T-helper 1 cell (primary cell): ENCODE measurements at places on chromosomes 3 and 15.

DNA sequence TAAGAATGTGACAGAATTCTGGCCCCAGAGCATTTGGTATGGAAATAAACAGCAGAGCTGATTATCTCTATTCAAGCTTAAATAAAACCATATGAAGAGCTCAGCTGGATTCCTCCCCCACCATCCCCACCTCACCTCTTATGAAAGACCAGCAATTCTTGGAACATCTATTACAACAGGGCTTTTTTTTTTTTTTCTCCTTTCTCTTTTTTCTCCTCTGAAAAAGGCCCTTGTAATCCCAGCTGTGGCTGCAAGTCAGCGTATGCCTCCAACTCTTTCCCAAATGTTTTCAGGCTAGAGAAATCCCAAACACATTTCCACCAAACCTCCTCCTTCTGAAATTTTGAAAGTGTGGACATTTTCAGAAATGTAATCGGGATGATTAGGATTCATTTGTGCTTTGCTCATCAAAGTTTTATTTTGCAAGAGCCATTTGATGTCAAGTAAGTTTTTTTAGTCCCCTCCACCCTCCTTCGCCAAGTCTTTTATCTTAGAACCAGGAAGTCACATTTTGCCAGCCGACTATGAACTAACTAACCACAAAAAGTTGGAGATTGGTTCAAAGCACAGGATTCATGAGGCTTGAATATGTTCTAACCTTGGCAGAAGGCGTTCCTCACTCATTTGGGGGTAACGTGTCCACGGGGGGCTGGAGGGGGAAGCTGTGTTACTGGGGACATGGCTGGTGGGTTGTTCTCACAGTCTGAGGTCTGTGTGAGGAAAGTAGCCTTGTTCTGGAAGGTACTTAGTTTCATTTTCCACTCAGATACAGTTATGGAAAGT, 142.0 kb upstream of the PDZRN3 start:
- no peak for DNase-seq

DNA sequence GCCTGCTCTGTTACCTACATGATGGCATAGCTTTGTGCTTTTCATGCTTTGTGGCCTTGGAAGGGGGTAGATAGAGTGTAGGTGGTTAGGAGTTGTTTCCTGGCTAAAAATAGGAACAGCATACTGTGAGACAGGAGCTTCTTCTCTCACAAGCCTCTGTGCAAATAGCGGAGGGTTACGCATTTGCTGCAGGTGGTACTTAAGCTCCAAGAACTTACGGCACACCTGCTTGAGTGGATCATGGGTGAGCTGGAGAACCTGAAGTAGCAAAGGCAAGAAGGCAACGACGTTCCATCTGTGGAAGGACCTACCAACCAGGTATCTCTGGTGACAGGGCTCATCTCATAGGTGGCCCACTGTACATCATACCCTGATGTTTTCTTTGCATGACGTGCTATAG, 66.0 kb downstream of the ST6GAL1 start:
- no peak for DNase-seq

DNA sequence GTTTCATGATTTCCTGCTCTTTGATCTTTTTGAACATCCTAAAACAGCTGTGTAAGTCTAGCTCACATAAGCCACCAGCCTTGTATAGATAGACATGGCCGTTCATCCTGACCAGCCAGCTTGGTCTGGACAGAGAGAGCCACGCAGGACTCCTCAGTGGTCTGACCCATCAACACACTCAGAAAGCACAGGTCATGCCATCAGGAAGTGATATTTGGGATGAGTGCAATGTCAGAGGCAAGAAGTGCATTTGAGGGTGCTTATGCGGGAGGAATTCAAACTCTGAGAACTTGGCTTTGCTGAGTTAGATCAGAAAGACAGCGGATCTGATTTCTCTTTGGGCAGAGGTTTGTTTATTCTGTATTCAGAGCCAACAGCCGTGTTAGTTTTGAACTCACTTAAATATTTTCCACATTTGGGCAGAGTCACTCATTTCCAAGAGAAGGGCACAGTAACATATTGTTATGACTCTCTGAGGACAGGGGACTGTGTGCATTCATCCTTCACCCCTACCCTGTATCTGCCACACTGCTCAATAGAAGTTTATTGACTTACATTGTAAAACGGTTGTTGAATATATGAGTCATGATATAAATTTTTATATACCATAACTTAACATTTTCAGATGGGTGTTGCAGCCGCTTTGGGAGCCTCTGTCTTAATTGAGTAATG, 225.3 kb upstream of the LYSMD4 start:
- no peak for DNase-seq

DNA sequence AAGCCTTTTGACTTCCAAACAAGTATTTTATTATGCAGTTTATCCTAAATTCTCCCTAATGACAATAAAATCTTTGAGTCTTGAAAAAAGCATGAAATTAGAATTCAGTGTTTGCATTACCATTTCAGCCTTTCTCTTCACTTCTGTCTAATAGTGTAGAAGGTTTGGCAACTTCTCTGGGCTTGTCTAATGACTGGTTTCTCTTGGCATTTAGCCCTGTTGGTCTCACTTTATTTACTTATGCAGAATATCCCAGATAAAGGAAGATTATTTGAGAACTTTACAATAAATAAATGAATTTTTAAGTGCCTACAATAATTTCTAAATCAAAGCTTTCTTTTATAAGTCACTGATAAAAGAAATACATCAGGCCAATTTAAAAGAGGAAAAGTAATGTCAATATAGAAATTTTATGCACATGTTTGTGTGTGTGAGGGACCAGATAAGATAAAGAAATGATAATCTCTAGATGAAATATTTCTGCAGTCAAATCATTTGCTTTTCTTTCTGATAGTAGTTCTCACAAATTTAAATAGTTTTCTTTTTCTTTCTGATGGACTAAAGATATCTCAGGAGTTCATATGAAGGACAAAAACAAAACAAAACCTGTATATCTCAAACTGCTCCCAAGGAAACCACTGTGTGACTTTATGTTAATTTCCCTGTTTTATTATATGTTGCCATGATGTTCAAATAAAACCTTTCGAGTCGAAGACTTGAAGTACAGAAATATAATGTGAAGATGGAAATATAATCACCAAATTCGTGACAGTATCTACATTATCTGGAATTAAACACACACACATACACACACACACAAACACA, 533.1 kb upstream of the CBLB start:
- DNase-seq, result no peak

DNA sequence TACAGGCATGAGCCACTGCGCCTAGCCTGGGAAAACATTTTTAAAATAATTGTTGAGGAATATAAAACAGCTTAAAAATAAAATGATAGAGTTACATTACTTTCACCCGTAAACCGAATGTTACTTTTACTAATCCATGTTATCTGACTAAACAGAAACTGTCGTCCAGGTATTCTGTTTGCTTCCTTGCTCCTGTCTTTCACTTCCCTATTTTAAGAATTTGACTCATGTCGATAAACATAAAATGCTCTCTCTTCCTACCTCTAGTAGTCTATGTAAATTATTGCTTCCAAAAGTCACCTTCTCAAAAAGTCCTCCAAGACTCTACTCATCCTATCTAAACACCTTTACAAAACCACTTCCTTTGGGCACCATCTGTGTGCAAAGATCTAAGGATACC, 216.4 kb downstream of the RBMS3 start:
- DNase-seq, result no peak

GRCh38 chr3:58521917-58522631, 14.9 kb downstream of the ACOX2 start:
- DNase-seq, result no peak

DNA sequence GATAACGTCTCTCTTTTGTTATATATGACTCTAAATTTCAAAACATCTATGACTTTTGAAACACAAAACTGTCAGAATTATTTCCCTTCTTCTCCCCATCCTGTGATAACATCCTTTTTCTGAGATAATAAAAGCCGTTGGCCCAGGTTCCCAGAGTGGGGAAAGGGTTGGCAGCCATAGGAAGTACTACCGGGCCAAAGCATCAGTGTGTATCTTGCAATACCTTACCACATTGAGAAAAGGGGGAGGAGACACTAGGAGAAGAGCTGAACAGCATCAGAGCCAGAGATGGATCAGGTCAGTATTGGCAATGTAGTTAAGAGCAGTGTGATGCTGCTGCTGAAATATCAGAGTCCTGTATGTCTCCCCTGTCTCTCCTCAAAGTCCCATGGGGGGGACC, 210.0 kb upstream of the PROK2 start:
- DNase-seq, result no peak

GRCh38 chr3:150407808-150408220, 284 bp upstream of the TSC22D2 start:
- DNase-seq, result no peak

DNA sequence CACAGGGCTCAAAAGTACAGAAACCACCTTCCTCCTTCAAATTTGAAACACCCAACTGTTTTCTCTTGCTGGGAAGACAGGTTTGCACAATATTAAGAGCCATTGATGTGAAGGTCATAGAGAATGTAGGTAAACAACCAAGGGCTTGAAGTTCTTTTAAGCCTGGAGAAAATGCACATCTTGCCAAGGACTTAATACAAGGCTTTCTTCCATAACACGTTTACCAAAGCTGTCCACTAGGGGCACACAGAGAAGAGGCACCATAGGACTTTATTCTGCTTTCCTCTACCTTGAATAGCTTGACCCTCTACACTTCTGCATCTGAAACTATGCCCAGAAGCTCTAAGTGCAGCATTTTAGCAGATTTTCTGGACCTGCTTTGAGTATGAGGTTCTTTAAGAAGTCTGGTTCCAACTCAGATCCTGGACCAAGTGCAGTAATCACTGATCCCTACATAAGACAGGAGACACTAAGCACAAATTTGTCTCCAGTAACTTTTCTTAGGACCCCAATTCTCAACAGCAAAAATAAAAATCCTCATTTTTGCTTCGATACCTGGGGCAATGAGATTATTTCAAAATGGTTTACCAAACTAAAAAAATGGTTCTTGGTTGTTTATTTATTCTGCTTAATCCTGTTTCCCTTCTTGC, 138.0 kb downstream of the FBN1 start:
- DNase-seq, result no peak

GRCh38 chr3:139732729-139733128, 55.0 kb upstream of the NMNAT3 start:
- no peak for DNase-seq

- DNase-seq, result no peak
Observed at GRCh38 chr3:45597581-45597980, 3.0 kb downstream of the LIMD1 start.

GRCh38 chr3:198071602-198072287, 111.7 kb downstream of the LMLN start:
- no peak for DNase-seq

DNA sequence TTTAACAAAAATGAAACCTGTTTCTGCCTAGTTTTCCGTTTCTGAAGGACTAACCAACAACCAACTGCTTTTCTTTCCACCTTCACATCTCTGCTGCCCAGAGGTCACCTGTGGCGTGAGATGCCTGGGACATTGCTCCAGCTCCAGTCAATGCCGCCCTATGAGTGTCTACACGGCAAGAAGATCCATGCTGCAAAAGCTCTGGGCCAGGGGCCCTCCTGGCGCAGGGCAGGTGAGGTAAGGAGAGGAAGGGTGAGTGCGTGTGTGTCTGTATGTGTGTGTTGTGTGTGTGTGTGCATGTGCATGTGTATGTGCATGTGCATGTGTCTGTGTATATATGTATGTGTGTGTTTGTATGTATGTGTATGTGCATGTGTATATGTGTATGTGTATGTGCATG, 131.4 kb downstream of the NSMCE3 start:
- no peak for DNase-seq

GRCh38 chr3:44529927-44530326, 25.1 kb upstream of the ZKSCAN7 start:
- no peak for DNase-seq

- DNase-seq, result no peak
Observed at GRCh38 chr3:9897408-9898372, 5.0 kb upstream of the IL17RE start.

GRCh38 chr15:82298520-82298919, 35.9 kb downstream of the SAXO2 start:
- peak; percentile 60 for DNase-seq

DNA sequence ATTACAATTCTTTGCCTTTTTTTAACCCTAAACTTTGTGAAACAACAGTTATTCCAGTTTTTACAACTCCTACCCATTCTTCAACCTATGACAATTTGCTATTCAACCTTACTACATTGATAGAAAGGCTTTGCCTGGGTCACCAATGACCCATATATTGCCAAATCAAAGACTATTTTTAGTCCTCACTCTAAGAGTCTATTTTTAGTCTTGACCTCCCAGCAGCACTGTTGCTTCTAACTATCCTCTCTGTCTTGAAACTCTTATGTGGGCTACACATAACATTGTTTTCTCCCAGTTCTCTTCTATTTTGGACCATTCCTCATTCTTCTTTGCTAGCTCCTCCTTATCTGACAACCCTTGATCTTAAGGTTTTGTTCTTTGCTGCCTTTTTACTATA, 71.4 kb downstream of the C3orf80 start:
- DNase-seq, result no peak

GRCh38 chr15:29094711-29095110, 174.9 kb downstream of the NSMCE3 start:
- no peak for DNase-seq

DNA sequence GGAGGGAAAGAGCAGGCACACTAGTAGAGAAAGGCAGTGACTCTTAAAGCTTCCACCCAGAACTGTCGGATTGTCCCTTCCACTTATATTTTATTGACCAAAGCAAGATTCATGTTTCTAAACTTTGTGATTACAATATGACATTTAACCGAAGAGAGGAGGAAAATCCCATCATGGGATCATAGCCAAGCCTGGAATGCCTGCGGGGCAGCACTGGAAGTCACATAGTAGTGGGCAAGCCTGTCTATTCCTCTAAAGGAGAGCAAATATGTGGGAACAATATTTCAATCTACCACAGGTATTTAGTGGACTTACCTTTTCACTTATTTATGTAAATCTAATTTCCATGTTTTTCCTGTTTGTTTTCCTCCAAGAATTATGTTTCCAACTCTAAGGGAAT, 3.8 kb upstream of the TMOD3 start:
- DNase-seq, result no peak

GRCh38 chr3:157063926-157064325, 96.0 kb downstream of the CCNL1 start:
- no peak for DNase-seq

DNA sequence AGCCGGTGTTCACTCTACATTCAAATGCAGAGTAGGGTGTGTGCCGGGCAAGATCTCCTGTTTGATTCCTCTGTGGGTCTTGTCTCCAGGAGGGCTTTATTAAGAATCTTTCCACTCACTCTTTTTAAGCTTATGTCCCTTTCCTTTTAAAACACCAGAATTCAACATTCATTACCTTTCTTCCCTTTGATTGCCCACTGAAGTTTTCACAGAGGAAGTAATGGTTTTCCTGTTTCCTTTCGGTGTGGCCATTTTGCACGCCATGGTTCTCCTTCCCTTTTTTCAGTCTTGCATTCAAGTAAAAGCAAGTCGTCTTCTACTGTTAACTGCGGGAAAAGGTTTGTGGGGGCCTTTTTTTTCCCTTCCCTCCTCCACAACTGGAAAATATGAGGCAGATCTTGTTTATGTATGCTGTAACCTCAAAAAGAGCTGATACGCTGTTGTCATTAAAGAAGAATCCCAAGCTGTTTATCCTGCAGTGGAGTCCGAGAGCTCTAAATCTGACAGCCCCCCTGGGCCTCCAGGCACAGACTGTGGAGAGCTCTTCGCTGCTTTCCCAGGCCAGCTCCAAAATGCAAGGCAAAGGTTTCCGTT, 40.5 kb downstream of the FILIP1L start:
- DNase-seq, result peak; percentile 1

- no peak for DNase-seq
Observed at GRCh38 chr15:36589971-36590370, 10.5 kb downstream of the CDIN1 start.

GRCh38 chr15:78691851-78692421, 50.9 kb upstream of the CHRNB4 start:
- DNase-seq, result no peak
